ENCODE measurements at places on chromosomes 5 and 9.

GRCh38 chr5:56264417-56265025 is 31.4 kb upstream of the ANKRD55 start:
- peak; percentile 74 for DNase-seq

- DNase-seq = no peak
Observed at GRCh38 chr9:19683715-19684114, 105.1 kb downstream of the SLC24A2 start.

DNA sequence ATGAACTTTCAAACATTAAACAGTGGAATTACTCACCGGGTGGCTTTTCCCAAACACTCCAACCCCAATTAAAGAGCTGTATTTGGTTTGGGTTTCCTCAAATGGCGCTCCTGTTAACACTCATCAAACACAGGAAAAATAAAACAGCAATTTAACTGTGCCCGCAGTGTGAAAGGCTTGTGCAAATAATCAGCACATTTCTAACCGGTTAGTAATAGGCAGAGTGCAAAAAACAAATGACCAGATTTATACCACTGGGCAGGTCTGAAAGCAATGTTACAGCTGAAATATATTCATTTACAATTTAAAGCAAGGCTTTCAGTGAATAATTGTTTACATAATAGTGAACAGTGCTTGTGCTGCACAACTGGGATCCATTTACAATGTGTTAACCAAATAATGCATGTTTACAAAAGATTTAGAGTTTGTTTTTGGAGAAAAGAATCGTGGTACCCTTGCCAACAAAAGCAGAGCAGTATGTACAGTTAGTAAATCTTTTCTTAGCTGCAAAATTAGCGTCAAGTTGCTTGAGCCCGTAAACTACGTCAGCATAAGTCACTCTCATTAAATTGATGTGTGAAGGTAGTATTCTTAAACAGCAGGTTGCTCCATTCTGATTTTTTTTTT is 662.9 kb upstream of the ZNF608 start:
- no peak for DNase-seq

GRCh38 chr5:873328-873727 is 19.3 kb downstream of the BRD9 start:
- no peak for DNase-seq

- no peak for DNase-seq
Observed at GRCh38 chr9:4657426-4658159, 4.5 kb upstream of the PLPP6 start.

DNA sequence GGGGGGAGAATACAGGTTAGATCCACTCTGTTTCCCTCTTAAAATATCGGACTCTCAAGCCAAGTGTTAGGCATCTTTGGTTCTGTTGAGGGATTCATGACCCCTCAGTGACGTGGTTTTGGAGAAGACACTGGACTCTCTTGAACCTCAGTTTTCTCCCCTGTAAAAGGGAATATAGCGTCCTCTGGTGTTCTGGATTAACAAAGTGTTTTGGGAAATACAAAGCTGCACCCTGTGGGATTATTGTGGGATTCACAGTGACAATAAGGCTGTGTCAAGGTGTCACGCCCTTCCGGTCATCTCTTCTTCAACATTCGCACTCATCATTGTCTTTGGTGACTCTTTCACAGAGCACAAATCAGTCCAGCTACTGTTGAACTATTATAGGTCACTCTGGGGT is 139.0 kb downstream of the IRX1 start:
- no peak for DNase-seq

- DNase-seq = no peak
Observed at GRCh38 chr5:133974142-133974541, 5.7 kb upstream of the C5orf15 start.

- DNase-seq = peak; percentile 42
Observed at GRCh38 chr9:22124263-22125011, 115.3 kb upstream of the CDKN2B start.
